GM12878 (cell line): ENCODE measurements at places on chromosomes 6 and 20. TPM values are rescaled to one million over a fixed set of nuclear protein-coding genes. Genes with fewer than 3 reads are reported as not detected.

The CLPSL2 gene
- not detected in 2 replicates for polyA plus RNA-seq

The TCF15 gene
- not detected in 2 replicates for polyA plus RNA-seq

The DNMT3B gene
- polyA plus RNA-seq = 0.82 and 0.89 TPM in 2 replicates

The KCNQ2 gene
- 0.17 TPM in 1 of 2 replicates, not detected in the other for polyA plus RNA-seq

The SLC17A3 gene
- not detected in 2 replicates for polyA plus RNA-seq

DNA sequence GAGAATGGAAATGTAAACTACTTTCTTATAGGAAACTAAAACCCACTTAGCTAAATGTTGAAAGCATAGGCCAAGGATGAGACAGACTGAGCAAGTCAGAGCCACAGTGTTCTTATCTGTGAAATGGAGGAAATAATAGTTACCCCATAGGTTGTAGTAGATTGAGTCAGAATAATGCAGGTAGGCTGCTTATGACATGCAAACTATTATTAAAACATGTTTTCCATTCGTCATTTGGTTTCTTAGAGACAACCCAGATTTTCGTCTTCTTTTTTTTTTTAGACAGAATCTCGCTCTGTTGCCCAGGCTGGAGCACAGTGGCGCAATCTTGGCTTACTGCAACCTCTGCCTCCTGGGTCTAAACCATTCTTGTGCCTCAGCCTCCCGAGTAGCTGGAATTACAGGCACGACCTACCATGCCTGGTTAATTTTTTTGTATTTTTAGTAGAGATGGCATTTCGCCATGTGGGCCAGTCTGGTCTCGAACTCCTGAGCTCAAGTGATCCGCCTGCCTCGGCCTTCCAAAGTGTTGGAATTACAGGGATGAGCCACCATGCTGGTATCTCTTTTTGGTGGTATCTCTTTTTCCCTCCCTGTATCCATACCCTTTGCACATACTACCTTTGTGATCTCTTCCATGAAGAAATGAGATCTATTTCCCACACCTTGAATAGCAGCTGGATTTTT is 196.5 kb upstream of the ZNF217 start:
- no peak for DNase-seq

GRCh38 chr6:18246205-18246604 is 18.1 kb downstream of the DEK start:
- DNase-seq = no peak

GRCh38 chr6:169533301-169534038 is 168.4 kb downstream of the WDR27 start:
- no peak for DNase-seq

DNA sequence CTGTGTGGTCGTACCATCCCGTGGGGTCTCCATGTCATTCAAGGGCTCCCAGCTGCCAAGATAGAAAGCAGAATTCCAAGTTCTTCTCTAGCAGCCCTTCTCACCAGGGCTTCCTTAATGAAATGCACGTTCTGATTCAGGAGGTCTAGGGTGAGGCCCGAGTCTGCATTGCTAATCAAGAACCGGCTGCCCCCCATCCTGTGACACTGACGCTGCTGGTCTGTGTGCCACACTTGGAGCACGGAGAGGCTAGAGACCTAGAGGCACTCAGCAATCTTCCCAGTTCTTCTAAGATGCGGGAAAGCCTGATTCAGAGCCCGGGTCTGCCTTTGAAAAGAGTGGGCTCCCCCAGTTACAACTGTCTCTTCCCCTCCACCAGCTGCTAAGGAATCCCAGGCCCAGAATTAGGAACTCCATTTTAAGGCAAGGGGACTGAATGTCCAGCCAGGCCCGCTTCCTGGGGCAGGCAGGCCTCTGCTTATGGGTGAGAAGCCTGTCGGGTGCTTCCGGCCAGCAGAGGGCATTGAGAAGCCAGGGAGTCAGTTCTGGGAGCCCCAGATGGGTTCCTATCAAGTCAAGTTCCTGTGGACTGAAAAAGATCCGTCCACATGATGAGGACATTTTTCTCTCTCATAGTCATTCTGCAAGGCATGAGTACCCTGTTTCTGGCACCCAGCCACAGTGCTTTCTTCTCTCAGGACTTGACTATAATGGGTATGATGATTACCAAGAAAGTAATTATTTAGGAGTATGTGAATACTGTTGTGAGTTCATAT is 69.8 kb upstream of the RIN2 start:
- no peak for DNase-seq

GRCh38 chr6:132816660-132817059 is 2.3 kb downstream of the RPS12 start:
- no peak for DNase-seq

DNA sequence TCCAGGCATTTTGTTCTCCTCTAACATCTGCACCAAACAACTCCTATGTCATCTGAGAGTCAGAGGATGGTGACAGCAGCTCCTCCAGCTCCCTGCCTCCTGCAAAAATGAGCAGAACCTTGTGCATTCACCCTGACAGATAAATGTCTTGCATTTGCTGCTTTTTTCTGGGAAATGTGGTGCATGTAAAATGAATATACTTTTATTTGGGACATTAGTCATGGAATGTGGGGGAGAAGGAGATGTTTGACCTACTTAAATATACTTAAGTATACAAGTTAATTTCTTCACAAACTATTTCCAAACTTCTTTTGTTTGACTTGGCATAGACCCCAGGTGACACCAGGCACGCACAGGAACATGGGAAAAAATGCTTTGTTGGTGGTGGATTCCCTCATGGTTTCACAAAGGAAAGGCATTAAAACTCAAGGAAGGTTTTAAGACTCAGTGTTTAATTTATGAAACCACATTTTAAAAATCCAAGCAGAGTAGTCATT is 181.8 kb upstream of the MCHR2 start:
- DNase-seq = no peak

GRCh38 chr20:63682384-63683139 is 13.9 kb upstream of the TNFRSF6B start:
- no peak for DNase-seq

DNA sequence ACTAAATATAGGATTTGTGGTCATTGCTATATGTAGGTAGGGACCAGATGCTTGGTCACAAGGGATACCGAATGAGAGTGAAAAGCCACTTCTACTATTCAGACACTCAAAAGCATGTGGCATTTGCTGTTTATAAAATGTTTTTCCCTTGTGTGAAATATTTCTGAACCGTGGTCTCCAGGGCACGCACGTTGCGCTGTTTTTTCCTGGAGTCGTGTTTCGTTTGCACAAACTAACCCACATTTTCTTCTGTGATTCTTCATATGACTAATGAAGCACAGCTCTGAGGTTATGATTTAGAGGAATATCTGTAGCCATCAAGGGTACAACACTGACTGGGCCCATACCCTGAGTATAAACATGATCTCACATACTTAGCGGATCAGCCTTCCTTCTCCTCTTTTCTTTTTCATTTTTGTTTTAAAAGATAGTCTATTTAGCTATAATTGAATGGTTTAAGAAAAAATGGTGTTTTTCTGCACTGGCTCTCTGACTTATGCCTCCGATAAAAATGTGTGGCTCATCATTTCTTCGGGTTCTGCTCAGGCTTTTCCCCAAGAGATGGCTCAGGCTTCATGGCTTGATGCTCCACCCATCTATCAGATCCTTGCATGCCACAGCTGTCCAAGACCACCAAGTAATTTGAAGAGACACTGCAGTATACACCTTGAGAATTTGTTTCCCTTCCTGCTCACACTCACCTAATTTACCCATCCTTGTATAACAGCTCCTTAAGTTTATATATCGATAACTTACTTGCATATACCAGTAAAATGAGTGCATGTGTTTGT is 59.9 kb upstream of the HBS1L start:
- DNase-seq = peak; percentile 67

DNA sequence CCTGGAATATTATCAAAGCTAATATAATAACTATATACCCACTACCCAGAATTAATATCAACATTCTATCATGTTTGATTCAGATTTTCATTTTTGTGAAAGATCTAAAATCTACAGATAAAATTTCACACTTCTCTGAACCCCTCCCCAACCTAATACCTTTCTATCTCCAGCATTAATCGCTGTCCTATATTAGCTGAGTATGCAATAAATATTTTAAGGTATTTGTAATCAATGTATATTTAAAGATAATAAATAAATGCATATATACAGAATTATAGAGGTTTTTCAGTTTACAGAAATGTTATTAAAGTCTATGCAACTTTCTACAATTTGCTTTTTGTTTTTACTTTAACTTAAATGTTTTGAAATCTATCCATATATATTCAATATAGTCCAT is 156.7 kb upstream of the NRSN1 start:
- no peak for DNase-seq

- no peak for DNase-seq
Measured at GRCh38 chr20:36148439-36148838, 6.1 kb upstream of the EPB41L1 start.

GRCh38 chr6:115634887-115635286 is 425.8 kb downstream of the FRK start:
- DNase-seq = no peak

DNA sequence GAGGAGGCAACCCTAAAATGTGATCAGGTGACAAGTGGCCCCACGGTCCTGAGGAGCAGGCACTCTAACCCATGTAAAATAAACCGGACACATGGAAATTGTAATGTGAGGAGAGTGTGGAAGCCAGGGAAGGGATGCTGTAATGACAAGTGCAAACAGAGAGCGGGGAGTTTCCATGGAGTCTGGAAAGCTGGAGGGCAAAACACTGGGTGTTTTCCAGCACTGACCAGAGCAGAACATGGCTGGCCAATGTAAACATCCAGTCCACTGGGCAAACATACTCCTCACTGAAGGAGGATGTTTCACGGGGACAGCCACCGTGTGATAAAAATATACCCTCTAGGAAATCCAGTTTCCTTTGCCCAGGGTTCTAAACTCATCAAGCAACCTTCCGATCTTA is 219.0 kb upstream of the JARID2 start:
- no peak for DNase-seq
